Vagina (tissue), 2 donors: ENCODE measurements at places on chromosomes 2 and 18. TPM values are rescaled to one million over a fixed set of nuclear protein-coding genes. Genes with fewer than 3 reads are reported as not detected.

- DNase-seq = no peak
These were observed 20.7 kb downstream of the TMEM178A start for GRCh38 chr2:39686456-39686855.

Gene RTP5
- not detected for total RNA-seq

Gene ALPG
- not detected for total RNA-seq

GRCh38 chr2:195563857-195564512, 93.0 kb upstream of the SLC39A10 start:
- DNase-seq = no peak

DNA sequence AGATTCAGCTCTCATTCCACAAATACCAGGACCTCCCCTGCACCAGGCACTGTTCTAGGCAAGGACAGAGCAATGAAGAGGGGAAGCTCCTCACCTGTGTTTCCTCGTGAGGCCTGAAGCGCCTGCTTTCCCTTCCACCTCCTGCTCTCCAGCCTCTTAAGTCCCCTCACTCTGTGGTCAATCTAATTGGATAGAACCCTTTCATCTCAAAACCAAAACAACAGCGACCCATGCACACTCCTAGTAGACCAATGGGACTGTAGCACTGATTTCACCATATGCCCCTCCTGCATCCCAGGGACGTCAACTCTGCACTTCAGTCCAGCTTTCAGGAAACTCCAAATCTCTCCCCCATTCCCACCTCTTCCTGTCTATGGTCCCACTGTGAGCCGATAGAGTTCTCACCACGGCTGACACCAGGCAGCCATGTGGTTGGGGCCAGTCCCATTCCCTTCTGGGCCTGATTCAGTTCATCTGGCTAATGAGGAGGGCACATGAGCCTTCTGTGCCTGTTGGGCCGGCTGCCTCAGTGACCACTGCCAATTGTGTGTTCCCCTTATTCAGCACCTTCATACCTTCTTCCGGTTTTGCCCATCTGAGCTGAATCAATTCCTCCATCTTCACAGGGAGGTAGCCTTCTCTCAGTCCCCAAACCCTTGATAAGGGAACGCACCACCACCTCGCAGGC, 33.3 kb upstream of the MAT2A start:
- DNase-seq = no peak

DNA sequence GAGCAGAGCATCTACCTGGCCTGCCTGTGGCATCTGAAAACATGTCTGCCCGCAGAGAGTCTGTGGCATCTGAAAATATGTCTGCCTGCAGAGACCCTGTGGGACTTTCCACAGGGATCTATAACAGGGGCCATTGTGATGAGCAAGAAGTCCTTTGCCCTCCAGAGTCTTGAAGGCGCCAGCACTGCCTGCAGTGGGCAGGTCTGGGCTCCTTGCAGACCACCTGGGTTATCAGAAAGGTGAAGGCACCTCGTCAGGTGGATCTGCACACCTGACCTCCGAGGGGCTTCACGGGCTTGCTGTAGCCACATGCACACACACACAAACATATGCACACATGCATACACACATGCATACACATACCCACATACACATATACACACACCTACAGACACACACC, 189.5 kb upstream of the HDAC4 start:
- DNase-seq = no peak

DNA sequence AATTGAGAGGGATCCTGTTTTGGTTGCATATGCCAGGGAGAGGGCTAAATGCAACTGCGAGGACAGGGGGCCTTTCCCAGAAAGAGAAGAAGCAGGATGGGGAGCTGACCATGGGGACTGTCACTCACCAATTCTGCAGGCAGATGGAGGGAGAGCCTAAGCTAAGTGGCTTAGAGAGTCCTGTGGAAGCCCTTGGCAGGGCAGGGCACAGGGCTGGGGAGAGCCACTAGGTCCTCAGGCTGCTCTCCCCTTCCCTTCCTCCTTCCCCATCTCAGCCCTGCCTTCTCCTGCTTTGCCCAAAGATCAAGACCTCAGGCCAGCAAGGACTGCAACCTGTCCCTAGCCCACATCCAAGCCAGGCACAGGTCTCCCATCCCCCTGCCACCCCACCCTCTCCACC, 24.4 kb upstream of the CATIP start:
- no peak for DNase-seq

Gene SMYD5
- total RNA-seq = 16.0 TPM

Gene TEX44
- total RNA-seq = not detected

GRCh38 chr2:181891258-181891965, at the start of gene ITPRID2:
Gene ITPRID2, plus strand, starts transcription at chr2:181891730. Its CDS starts 337 bp downstream, at chr2:181892067.
- DNase-seq = no peak

Gene EVX2
- 0.98 TPM for total RNA-seq

GRCh38 chr2:140246957-140247356, 1466.8 kb upstream of the NXPH2 start:
- DNase-seq = no peak

DNA sequence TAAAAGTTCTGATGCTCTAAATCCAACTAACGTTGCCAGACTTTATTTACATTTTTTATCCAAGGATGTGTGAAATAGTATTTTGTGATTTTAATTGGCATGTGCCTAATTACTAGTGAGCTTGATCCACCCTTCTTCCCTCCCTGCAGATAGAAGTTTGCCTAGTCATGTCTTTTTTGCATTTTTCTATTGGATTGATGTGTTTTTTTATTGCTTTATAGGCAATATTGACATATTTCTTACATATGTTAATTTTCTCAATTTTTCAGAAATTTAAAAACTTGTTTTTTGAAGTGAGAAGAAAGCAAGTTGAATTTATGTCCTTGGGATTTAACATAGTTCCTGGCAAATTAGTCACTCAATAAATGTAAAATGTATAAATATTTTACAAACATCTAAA, 56.4 kb downstream of the EML4 start:
- no peak for DNase-seq

Gene NEURL3
- total RNA-seq = 2.5 TPM
